ENCODE measurements at places on chromosomes 12 and 14. TPM values are rescaled to one million over a fixed set of nuclear protein-coding genes. Genes with fewer than 3 reads are reported as not detected.
A peak's percentile ranks its signal among the peaks of the same experiment; 100 is the strongest.

DNA sequence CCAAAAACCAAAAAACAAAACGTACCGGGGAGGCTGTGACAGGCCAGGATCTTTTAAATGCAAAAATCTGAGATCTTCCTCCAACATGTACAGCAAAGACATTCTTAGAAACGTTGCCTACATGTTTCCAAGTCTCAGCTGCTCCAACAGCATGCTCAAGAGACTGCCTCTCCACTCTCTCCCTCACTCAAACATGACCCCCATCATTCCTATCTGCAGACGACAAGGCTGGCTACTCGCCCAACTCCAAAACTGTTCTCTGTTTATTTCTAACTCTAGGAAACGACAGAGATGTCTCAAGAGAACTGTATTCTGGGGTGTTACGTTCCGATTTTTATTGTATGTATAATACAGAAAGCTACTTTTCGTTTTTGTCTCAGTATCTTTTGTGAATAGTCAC lies 57.5 kb upstream of the TMCC3 start:
- DNase-seq = peak; percentile 95

DNA sequence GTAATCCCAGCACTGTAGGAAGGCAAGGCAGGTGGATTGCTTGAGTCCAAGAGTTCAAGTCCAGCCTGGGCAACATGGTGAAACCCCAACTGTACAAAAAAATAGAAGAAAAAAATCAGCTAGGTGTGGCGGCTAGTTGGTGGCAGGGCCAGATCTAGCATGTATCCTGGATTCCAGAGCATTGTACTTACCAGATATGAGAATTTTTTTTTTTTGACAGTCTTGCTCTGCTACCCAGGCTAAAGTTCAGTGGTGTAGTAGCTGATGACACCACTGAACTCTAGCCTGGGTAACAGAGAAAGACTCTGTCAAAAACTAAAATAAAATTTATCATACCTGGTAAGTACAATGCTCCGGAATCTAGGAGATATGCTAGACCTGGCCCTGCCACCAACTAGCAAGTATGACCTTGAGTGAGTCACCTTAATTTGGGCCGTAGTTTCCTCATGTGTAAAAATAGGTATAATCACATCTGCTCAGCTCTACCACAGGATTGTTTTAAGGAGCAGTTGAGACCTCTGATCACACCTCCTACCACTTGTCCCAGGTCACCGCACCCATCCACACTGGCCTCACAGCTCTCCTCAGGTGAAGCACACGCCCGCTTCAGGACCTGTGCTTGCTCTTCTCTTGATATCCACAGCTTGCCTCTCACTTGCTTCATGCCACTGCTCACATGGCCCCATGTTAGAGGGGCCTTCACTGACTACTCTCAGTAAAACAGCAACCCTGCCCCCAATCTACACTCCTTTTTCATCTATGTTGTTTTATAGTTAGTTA lies 140.2 kb downstream of the STXBP6 start:
- DNase-seq = no peak

DNA sequence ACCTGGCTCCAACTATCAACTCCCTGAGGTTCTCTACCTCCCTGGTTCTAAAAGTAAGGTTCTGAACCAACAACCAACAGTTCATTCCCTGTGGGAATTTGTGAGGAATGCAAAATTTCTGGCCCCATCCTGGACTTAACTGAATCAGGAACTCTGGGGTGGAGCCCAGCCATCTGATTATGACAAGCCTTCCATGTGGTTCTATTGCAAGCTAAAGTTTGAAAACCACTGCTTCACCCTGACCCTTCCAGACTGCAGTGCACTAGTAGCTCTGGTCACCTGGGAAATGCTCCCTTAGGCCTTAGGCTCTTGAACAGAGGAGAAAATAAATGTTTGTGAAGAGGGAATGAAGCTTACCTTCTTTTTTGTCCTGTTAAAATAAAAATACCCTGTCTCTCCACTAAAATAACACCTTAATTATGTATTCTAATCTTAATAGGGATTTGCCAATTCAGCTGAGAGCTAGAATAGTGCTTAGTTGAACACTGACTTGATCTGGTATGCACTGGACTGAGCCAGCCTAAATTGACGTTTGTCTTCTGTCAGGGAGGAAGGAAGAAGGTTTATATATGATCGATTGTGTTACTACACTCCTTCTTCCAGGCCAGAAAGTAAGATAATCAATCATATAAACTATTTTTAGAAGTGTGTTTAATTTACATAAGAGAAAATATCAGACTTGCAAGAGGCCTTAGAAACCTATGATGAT lies 39.1 kb upstream of the DDHD1 start:
- no peak for DNase-seq

DNA sequence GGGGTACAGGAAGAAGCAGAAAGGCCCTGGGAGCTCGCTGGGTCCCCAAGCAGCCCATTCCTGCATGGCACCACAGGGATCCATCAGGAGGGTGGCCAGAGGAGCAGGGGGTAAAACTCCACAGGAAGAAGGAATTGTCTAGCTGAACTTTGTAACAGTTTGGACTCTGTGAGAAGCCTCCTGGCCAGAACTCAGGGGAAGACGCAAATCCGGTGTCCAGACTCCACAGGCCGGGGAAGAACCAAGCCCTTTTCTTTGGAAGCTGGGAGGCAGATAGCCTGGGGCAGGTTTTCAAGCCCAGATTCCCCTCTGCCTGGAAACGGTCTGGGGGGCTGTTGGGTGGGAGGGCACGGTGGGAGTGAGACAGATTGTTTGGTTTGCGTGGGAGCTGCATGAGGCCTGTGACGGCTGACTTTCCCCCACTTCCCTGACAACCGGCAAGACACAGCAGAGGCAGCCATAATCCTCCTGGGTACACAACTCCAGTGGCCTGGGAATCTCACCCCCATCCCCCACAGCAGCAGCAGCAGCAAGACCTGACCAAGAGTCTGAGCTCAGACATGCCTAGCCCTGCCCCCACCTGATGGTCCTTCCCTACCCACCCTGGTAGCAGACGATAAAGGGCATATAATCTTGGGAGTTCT lies 16.7 kb downstream of the GPHB5 start:
- DNase-seq = no peak

GRCh38 chr14:68255693-68256178 lies 436.2 kb downstream of the RAD51B start:
- no peak for DNase-seq

- DNase-seq = no peak
Measured at GRCh38 chr12:19456176-19456575, 16.9 kb downstream of the AEBP2 start.

DNA sequence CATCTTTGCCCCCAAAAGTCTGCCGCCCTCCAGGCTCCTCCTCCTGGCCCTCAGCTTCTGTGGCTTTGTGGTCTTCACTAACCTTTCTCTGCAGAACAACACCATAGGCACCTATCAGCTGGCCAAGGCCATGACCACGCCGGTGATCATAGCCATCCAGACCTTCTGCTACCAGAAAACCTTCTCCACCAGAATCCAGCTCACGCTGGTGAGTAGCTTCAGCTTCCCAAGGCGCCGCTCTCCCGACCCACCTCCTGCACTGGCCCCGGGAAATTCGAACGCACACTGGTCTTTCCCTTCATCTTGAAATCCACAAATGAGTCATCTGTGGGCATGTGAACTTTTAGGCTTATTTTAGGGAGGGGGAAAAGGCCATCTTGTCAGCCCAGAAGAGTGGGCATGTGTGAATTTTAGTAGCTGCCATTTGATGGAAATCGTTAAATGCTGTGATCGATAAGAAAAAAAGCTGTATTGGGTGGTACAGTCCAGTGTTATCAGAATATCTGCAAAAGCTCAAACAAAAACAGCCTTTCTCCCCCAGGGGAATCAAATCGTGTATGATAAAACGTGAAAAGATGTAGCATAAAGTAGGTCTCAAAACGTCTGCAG lies 700 bp downstream of the SLC35E3 start:
- peak; percentile 76 for DNase-seq

DNA sequence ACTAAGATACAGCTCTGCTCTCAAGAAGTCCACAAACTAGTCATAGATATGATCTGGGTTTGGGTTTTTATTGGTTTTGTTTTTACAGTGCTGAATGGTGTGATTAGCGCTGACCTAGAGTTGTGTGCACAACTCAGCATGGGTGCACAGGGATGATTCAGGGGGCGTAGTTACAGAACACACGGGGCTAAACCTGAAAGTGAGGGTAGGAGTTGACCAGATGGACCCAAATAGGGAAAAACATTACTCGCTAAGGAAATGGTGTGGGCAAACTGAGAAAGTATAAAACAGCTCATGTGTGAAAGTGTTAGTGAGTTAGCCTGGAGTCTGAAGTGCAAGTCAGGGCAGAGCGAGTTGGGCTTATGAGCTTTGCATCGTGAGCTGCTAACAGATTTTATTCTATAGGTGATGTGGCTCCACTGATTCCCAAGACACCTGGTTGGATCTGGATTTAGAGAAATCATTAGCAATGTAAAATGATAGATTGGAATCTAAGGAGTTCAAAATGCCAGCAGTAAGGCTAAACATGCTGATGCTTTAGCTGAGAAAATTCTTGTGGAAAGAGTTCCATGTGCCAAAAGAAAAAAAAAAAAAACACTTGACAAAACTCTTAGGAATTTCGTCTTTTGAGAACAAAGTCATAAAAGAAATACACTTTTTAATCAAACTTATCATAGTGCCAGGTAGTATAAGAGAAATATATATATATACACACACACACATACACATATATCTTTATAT lies 134.9 kb downstream of the SLC5A8 start:
- no peak for DNase-seq

Gene B3GNT4
- total RNA-seq = 0.41 TPM

Gene NRIP2
- total RNA-seq = 11.8 TPM

Gene ASB2
- total RNA-seq = 69.5 TPM

Gene PALS1
- total RNA-seq = 25.7 TPM

Gene PRIMA1
- 2.4 TPM for total RNA-seq

Gene GLI1
- total RNA-seq = 5.6 TPM

Gene ARHGAP5
- 206 TPM for total RNA-seq

Gene KRT74
- 0.10 TPM for total RNA-seq

Gene NOVA1
- 15.5 TPM for total RNA-seq

Gene PLBD1
- total RNA-seq = 16.9 TPM

Gene LMNTD1
- not detected for total RNA-seq

Data from tongue (tissue), 3 donors.